ENCODE measurements at places on chromosomes 7 and 10. TPM values are rescaled to one million over a fixed set of nuclear protein-coding genes. Genes with fewer than 3 reads are reported as not detected.

DNA sequence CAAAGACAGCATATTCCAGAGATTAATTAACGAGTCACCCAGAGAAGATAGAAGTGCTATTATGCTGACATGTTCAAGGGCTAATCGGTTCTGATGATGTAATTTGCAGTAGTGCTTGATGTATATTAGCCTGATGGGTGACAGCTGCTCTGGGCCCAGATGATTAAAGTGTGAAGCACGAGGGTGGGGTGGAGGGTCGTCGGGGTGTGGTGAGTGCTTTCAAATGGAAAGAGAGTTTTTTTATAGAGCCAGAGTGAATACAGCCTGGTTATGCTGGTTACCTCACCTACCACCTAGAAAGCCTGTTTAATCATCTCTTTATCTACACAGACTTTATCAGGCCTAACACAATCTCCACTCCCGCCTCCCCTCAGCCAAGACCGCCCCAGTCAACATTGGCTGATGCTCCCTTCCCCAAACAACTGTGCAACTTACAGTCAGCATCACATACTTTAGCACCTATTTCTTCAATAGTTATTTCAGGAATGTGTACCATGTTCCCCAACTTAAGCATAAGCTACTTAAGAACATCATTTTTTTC is 11.5 kb upstream of the STN1 start:
- no peak for DNase-seq

DNA sequence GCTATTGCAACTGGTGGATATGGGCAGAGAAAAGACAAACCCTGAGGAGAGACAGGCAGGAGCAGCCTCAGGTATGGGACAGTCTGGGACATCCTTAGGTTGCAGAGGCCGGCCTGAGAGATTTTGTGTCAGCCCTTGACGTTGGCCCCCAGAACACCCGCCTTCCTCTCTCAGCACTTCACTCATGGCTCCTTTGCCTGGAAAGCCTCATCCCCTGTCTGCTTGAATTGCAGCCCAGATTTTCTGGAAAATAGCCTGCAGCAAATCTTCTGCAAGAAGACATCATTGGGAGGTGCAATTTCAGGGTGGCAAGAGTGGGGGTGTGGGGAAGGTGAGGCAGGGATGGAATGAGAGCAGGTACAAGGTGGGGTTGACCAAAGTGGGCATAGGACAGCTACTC is 2.2 kb upstream of the FRMD4A start:
- DNase-seq: no peak

DNA sequence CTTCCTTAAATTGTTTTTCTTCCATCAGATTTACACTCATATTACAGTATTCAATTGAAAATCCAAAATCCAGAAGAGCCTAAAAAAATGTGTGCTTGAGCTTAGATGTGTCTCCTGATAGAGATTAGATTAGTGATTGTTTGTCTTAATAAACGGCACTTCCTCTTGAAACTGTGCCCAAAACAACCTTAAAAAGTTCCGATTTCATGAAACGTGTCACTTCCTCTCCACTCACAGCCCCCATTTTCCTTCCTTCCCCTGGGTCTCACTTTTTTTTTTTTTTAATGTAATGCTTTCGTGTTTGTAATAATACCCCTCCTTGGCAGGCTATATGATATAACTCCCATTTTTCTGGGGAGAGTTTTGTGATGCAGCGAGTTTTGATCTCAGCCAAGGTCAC is 114.8 kb upstream of the ADO start:
- DNase-seq: peak; percentile 73

ANKRD7 gene
- not detected for total RNA-seq

Measured in endothelial cell of umbilical vein (primary cell).